ENCODE measurements at places on chromosomes 1 and 21.

DNA sequence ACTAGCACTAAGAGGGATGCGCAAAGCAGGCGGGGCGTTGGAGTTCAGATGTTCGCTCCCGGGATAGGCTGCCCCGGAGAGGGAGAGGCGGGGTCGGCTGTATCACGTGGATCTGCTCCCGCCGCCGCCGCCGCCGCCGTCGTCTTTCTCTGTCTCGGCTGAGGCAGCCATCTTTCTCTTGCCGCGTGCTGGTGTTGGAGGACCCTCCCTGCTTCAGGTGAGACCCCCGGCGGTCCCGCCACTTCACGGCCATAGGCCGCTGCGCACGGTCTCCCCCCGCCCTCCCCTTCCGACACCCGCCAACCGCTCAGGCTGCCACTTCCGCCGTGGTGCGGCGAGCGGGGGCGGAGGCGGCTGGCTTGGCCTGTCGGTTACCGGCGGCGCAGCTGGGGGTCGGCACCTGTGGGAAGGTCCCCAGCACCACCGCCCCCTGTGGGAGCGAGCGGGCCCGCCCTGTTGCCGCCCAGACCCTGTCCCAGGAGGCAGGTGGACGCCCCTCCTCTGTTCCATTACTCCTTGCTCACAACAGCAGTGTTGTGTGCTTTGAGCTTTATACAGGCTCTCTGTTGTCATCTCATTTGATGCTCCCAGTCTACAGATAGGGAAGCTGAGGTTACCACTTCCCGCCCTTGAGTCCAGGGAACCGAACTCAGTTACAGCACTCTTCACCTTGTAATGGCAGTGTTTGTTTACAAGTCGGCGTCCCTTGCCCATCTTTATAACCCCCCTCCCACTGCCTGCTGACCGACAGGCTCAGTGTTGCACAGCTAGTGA lies at the start of gene BTF3L4:
Gene BTF3L4, plus strand, starts transcription at position 133 of the 774 bp plus-strand sequence. CDS start 3,553 bp downstream, outside the sequence.
- DNase-seq = peak; percentile 91

DNA sequence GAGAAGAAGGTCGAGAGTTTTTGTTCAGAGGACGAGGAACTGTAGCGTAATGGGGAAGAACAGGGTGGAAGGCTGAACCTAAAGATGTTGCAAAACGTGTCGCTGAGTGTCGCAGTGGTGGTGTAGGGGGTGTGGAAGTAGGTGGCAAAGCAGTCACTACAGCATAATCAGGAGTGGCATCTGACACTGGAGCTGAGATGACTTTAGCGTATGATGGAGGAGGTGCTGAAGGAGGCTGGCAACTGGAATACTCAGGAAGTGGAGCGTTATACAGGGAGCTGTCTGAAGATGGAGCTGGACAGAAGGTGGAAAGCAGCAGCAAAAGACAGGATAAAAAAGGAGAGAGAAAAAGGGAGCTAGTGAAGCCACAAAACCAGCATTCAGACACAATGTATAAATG lies 89.9 kb upstream of the LBR start:
- DNase-seq = no peak

DNA sequence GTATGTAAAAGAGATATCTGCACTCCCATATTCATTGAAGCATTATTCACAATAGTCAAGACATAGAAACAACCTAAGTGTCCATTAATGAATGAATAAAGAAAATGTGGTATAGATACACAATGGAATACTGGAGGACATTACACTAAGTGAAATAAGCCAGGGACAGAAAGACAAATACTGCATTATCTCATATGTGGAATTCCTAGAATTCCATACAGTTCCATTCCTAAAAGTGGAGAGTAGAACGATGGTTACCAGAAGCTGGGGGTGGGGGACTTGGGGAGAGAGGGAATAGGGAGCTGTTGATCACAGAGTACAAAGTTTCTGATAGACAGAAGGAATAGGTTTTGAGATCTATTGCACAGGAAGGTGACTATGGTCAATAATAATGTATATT lies 7.4 kb downstream of the TMED5 start:
- DNase-seq = no peak

- no peak for DNase-seq
Observed at GRCh38 chr1:242524571-242525359, at the start of gene PLD5. TSS of gene PLD5 (minus strand) at chr1:242524697.

DNA sequence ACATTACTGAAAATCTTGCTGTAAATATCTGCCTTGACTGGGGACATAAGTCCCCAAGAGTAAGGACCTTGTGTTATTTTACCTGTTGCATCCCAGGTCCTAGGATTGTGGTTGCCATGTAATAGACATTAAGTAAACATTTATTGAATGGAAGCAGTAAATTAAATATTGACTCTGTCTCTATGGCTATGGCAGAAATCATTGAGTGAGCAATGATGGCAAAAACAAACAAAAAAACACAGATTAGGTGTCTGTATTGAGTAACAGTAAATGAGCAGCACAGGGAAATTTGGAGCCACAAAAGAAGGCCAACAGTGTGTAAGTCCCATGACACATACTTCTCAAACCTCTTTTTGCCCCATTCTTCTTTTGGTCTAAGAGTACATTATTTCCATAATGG lies 240.4 kb downstream of the NFIA start:
- DNase-seq = no peak
